ENCODE measurements at places on chromosomes 7 and 10. TPM values are rescaled to one million over a fixed set of nuclear protein-coding genes. Genes with fewer than 3 reads are reported as not detected.

GRCh38 chr10:11439523-11440053 is 171.9 kb downstream of the USP6NL start:
- no peak for DNase-seq

GRCh38 chr10:17216217-17216900 is 11.7 kb upstream of the VIM start:
- DNase-seq = peak; percentile 99

DNA sequence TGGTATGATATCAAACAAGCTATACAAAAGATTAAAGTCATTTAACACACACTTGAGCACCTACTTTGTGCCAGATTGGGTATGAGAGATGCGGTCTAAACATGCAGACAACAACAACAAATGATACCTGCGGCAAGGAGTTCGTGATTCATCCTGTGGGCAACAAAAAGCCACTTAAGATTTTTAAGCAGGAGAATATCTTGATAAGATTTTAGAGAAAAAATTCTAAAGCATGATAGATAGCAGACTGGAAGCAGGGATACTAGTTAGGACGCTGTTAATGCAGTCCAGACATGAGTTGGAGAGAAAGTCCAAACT is 1.6 kb upstream of the KBTBD2 start:
- no peak for DNase-seq

DNA sequence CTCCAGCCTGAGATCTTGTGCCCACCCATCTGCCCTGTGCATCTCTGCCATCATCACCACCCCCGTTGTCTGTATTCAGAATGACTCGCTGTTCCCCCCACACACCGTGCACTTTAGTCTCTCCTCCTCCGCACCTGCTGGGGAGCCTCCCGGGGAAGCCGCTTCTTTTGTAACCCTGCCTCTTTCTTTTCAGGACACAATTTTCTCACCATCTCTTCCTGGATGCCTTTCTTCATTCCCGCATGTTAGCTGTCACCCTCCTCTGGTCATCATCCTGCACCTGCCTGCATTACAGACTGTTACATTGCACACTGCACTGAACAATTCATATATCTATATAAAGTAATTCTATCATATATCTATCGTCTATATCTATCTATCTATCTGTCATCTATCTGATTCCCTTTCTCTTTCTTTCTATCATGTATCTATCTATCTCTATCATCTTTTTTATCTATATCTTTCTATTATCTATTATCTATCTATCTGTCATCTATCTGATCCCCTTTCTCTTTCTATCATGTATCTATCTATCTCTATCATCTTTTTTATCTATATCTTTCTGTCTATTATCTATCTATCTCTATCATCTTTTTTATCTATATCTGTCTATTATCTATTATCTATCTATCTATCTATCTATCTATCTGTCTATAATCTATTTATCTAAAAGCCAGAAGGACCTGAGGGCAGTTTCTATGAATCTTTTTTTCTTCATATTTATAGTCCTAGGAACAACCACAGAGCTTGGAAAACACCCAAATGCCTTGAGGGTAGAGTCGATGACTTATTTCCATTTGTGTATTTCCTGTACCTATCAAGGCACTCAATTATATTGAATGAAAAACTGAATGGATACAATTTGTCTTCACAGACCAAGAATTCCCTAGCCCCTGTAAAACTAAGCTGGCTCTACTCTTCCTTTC is 642.5 kb downstream of the ACTR3B start:
- no peak for DNase-seq

- no peak for DNase-seq
Measured at GRCh38 chr10:132787495-132788179, 1.7 kb upstream of the NKX6-2 start.

GRCh38 chr7:91789086-91789485 is 91.4 kb downstream of the MTERF1 start:
- DNase-seq = no peak

ARHGAP22 gene
- 68.7 TPM for total RNA-seq

- DNase-seq = no peak
Measured at GRCh38 chr7:51965454-51965853, 648.8 kb upstream of the COBL start.

GRCh38 chr7:157977306-157977705 is 610.3 kb downstream of the PTPRN2 start:
- no peak for DNase-seq

CYP3A7 gene
- total RNA-seq = 0.32 TPM

DNA sequence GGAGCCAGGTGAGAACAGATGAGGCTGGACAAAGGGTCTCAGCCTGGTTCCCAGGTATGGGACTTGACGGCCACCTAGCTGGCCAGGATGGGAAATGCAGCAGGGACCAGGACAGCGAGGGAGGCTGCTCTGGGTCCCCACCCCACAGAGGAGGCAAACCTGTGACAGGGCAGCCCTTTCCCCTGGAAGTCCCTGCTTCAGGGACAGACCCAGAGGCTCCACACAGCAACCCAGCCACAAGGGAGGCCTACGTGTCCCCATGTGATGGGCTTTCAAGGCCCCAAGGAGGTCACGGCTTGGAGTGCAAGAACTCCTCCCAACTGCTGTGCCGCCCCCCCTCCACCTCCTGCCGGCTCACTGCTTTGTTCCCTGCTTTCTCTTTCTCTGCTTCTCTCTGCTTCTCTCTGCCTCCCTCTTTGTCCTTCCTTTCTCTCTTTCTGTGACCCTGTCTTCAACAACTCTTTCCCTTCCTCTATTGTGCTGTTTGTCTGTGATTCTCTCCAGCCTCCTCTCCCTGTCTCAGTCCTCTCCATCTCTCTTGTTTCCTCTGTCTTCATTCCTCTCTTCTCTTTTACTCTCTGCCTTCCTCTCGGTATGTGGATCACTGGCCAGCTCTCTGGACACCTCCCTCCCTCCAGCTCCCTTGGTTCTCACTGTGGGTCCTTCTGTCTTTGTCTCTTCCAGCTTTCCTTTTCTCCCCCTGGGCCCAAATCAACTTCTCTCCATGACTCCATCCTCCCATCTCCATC is 9.6 kb upstream of the EIF5AL1 start:
- peak; percentile 41 for DNase-seq

GRCh38 chr7:134554417-134554966 is 5.6 kb downstream of the AKR1B15 start:
- no peak for DNase-seq
